Activated CD8-positive, alpha-beta T cell treated with anti-CD3 and anti-CD28 coated beads for 36 hours (primary cell): ENCODE measurements at places on chromosomes 7 and 10. TPM values are rescaled to one million over a fixed set of nuclear protein-coding genes. Genes with fewer than 3 reads are reported as not detected.

The HOXA1 gene
- 0.25 TPM for total RNA-seq

The TSPAN12 gene
- not detected for total RNA-seq

The SNCG gene
- not detected for total RNA-seq

The PSMC2 gene
- 137 TPM for total RNA-seq

The CFAP46 gene
- total RNA-seq, result 0.34 TPM

The CDNF gene
- 1.5 TPM for total RNA-seq

GRCh38 chr10:124221356-124222317, 128.2 kb upstream of the CHST15 start:
- DNase-seq, result peak; percentile 37
- peaks cover 9% of the 10 kb centered on the region for H3K27me3 ChIP-seq
- peaks cover 8% of the 10 kb centered on the region for H3K4me1 ChIP-seq
- no peaks in the 10 kb centered on the region for H3K36me3 ChIP-seq
- H3K4me3 ChIP-seq, result no peak overlapping the region

GRCh38 chr7:132377703-132378584, 198.3 kb downstream of the PLXNA4 start:
- no peaks in the 10 kb centered on the region for H3K36me3 ChIP-seq
- no peak overlapping the region for H3K4me3 ChIP-seq
- H3K27me3 ChIP-seq, result peaks cover 9% of the 10 kb centered on the region
- H3K27ac ChIP-seq, result no peak overlapping the region

DNA sequence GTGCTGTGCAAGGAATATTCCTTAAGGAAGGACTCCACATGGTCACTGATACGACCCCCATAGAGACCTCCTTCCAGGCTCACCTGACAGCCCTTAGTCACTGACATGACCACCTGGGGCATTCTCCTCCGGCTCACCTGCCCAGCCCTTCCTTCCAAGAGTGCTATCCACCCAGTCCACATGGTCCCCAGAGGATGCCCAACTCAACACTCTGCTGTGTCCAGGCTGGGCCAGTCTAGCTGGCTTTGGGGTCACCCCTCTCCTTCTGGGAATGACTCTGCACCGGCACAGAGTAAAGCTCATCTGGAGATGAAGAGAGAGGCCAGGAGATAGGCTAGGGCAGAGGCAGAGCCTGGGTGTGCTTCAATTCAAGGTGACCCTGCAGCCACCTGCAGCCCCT, 300.8 kb downstream of the TNS3 start:
- no peaks in the 10 kb centered on the region for H3K4me1 ChIP-seq
- no peak for DNase-seq
- H3K27ac ChIP-seq, result no peak overlapping the region
- H3K27me3 ChIP-seq, result peaks cover 2% of the 10 kb centered on the region
